ENCODE measurements at places on chromosomes 5 and 9. TPM values are rescaled to one million over a fixed set of nuclear protein-coding genes. Genes with fewer than 3 reads are reported as not detected.

DNA sequence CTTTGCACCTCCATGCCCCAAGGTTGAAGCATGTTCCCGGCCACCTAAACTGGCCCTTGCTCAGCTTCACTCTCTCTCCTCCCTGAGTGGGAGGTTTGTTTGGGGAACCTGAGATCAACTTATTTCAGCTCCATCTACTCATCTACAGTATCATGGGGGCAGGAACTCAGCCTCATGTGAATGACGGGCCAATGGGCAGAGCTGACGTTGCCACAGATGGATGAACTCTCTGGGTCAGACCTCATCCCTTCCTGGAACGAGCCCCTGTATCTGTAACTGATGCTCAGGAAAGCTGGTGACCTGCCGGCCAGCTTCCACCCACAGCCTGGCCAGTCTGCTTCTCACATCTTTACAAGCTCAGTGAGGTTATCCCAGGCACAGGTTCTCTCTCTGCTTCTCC lies 369.6 kb downstream of the IRX2 start:
- no peak for DNase-seq

KCNMB1 gene
- total RNA-seq: 0.19 TPM

DNA sequence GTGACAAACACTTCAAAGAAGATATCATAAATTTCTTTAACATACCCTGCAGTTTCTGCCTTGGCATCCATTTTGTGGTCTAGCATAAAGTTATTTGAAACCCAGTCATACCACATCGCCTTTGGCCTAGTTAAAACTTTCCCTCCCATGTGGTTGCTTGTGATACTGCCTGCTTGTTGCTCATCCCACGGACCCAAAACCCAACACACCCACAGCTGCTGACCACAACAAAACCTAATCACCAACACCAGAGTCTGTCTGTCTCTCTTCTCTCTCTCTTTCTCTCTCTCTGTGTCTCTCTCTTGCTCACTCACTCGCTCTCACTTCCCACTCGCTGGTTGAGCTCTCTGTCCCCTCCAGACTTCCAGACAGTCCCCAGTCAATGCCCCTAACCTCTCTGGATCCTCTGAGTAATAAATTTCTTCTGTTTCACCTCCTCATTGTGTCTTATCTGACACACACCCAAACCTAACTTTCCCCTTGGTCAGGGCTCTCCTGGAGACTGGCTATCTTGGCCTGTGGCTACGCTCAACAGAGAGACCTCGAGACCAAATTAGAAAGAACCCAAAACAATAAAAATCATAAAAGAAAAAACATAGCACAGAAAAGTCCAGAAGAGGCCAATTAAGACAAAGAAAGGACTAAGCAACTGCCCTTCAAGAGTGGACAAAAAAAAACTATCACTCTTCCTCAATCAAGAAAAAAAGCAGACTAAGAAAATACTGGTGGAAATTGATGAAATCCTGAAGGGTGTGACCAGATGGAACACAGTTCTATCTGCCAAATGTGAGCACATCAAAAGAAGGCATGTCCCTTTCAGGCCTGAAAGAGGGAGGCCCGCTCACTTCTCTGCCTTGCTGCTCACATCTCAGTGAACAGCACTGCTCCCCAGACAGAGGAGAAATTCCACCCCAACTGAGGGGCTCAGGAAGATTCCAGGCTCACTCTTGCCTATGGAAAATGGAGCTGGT lies 41.5 kb downstream of the TTLL11 start:
- no peak for DNase-seq

DNA sequence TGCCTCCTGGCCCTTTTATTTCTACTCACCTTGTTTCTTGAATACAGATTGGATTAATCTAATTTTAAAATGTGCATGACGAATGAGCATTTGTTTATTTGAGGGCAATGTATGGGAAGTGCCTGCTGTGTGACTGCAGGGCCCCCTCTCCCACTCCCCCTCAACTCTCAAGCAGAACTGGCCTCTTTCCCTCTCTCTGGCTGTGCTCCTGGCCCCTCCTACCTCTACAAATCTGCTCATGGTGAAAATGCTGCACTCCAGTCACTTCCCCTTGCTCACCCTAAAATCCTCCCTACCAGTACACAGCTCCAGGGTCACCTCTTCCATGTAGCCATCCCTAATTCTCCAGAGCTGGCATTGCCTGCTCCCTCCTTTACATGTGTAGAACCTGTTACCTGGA lies 17.2 kb upstream of the NDST1 start:
- no peak for DNase-seq

- DNase-seq: no peak
These were observed 13.8 kb downstream of the RECK start for GRCh38 chr9:36050476-36050875.

DNA sequence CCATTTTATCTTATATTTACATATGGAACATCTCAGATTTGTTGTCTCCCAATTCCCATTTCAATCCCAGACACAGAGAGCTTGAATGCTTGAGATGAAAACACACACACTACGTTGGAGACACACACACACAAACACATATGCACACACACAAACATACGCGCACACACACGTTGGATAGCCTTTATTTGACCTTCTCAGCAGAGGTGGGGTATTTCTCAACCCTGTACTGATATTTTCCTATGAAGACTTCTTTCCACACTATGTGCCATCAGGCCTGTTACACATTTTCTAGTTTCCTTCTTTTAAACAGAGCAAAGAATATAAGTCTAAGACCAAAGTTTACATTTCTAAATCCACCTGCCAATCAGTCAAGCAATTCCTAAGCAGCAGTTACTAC lies 291.0 kb downstream of the TAF11L14 start:
- no peak for DNase-seq

DNA sequence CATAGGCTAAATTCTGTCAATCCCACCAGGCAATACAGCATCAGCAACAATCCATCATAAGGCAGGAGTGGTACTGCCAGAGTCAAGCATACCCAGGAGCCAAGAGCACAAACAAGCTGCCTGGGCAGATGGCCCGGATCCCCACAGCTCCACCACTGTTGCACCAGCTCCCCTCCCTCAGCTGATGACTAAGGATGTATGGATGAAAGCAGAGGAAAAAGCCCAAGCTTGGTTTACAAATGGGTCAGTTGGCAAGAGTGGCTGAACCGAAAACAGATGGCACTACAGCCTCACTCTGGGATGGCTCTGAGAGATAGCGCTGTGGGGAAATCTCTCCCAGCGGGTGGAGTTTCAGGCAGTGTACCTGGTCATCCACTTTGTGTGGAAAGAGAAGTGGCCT lies 29.4 kb downstream of the DROSHA start:
- no peak for DNase-seq
